ENCODE measurements at places on chromosomes 12 and 14.

DNA sequence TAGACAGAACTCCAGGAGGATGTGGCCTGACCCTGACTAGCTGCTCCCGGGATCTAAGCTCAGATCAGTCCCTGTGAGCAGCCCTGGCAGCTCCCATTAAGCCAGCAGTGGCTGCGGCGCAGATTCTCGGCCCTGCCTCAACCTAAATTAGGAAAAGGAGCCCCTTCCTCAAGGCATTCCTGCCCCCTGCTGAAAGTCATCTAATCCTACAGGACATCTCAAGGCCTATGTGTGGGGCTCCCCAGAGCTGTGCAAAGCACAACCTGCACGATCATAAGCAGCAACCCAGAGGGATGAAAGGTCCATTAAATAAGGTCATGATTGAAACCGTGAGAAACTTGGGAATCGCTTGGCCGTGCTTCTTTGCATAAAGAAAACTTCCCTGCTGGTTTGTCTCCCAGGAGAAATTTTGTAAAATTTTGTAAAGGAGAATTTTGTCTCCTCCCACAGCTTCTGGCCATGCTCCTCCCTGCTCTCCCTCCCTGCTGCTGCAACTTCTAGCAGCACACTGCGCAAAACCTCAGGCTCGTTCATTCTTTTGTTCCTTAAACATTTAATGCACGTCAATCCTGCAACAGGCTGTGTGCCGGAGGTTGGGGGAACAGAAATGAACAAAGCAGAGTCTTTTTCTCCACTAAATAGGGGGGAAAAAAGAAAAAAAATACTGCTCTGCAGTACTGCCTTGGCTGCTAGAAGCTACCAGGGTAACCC is 96.6 kb upstream of the SLC35F4 start:
- DNase-seq: no peak

DNA sequence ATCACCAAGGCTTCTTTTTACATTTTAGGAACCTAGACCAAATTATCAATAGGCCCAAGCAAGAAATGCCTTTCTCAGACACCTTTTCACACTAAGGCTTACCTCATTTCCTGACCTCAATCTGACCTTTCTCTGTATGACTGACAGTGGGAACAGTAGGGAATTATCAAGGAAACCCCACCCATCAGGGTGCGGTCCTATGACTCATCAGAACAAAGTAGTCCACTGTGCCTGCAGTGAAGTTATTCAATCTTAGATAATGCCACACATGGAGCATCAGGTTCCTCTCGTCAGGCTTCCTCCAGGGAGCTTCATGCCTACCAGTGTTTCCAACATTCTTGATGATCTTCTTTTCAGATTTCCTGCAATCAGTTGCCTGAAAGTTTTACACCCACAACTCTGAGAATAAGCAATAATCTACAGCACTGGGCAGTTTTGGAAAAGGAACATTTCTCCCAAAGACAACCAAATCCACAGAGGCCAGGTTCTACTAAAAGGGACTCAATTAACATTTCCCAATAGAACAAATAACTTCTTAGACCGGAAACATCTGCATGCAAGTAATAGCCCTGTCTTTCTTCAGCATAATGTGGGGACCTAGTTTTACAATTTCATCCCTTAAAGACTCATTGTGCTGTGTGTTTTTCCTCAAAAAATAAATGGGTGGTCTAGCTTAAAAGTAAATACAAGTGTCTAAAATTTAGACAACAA is 35.9 kb upstream of the TMTC2 start:
- DNase-seq: peak; percentile 91

DNA sequence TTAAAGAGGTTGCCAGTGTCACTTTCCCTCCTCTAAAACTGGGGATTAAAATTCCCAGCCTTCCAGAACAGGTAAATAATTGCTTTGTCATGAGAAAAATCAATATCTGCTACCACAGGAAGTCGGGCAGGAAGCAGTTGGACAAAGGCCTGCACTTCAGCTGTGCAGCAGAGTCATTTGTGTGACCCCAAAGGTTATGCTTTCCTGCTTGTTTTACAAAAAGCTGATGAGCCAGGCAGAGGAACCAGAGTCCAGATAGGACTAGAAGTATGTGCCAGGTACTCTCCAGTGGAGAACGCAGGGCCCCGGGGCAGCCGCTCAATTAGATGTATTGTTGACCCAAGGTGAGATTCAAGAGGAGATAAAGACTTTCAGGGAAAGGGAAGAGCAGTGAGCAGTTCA is 117.1 kb upstream of the FRMD6 start:
- no peak for DNase-seq

- DNase-seq: no peak
Measured at GRCh38 chr12:42261708-42262107, 23.7 kb upstream of the YAF2 start.

- no peak for DNase-seq
Measured at GRCh38 chr12:64286521-64286920, 64.4 kb upstream of the KICS2 start.

DNA sequence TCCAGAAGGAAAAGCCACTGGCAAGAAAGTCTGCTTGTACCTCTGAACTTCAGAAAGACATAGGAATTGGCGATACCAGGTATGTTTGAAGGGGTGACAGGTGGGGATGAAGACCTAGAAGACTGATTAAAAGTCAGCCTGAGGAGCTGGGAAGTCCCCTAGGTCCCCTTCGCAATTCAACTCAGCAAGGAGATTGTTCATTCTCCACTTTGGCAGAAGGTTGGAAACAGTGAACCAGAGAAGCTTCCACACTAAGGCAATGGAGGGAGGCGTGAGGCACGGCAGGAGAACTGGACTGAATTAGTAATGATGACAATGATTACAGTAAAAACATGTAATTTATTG is 240.3 kb upstream of the TMPO start:
- no peak for DNase-seq

DNA sequence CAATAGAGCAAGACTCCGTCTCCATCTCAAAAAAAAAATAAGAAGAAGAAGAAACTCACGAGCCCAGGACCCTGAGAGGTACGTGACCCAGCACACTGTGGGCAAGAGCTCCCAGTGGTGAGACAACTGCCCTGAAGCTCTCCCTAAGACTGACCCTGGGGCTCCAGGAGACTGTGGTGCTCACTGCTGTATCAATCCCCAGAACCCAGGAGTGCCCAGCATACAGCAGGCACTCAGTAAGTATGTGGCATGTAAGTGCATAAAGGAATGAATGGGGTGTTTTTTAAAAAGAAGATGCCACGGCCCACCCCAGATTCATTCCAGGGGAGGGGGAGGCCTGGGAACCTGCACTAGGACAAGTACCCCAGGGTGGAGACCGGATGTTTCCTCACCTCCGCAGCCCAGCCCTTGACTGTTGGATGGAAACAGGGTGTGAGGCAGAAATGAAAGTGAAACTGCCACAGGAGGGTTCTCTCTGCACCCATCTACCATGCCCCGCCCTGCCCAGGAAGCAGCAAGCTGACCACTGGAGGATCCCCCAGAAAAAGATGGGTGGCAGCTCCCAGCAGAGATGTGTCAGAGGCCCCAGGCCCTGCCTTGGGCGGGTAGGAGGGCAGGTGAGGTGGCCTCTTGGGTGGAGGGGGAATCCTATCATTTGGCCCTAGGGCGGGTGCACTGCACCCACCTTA is 12.2 kb downstream of the ITPK1 start:
- DNase-seq: no peak

GRCh38 chr12:69602954-69603353 is 7.8 kb downstream of the LRRC10 start:
- DNase-seq: no peak

DNA sequence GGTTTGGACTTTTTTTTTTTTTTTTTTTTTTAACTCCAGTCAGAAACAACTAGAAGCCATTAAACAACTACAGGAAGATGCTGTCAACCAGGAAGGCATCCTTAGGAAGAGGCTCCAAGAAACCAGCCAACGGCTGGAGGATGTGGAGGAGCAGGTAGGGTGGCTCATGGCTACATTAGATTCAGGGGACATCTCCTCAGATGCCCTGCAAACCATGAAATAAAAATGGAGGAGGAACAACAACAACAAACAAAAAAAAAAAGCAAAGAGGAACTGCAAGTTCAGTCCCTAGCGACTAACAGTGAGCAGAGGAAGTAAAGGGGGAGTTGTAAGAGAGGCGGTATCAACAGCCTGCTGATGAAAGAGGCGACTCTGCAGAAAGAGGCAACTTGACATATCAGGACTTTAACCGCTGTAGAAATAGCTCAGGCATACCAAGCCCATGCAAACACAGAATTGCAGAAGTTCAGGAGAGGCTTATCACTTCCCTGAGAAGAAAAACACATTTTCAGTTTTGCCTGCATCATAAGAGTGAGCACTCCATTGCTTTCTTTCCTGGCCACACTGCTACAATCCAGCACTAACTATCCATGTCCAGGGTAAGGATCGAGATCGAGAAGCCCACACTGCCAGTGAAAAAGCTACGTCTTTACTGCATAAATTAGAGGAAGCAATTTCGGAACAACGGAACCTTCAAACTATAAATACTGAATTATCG is 103.5 kb upstream of the BCAT1 start:
- DNase-seq: no peak

DNA sequence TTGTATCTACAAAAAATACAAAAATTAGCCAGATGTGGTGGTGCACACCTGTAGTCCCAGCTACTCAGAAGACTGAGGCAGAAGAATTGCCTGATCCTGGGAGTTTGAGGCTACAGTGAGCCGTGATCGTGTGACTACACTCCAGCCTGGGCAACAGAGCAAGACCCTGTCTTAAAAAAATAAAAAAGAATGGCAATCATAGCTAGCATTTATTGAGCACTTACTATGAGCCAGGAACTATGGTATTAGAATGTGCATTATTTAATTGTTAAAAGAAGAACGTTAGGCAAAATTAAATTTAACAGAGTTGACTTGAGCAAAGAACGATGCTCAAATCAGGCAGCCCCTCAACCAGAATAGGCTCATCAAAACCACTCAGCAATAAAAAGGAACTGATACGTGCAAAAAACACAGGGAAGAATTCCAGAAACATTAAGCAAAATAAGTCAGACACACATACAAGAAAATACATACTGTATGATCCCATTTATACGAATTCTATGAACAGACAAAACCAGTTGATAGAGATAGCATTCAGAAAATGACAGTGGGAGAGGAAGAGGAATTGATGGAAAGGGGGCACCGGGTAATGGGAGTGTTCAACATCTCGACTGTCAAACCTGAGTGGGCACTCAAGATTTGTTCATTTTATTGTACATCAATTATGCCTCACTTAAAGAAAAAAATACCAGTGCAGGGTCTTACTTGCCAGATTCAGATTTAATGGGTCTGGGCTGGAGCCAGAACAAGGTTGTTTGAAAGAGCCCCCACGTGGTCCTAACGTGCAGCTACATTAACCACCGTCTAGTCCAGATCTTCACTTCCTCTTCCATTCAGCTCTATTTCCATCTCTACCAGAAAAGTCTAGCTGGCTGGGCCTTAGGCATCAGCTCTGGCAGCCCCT is 8.0 kb downstream of the SCNN1A start:
- no peak for DNase-seq

- DNase-seq: no peak
Measured at GRCh38 chr12:107761502-107761904, 566 bp upstream of the PRDM4 start.

- DNase-seq: no peak
Measured at GRCh38 chr12:14614704-14615121, 47.0 kb upstream of the PLBD1 start.
